ENCODE measurements at places on chromosomes 5 and 9. TPM values are rescaled to one million over a fixed set of nuclear protein-coding genes. Genes with fewer than 3 reads are reported as not detected.

DNA sequence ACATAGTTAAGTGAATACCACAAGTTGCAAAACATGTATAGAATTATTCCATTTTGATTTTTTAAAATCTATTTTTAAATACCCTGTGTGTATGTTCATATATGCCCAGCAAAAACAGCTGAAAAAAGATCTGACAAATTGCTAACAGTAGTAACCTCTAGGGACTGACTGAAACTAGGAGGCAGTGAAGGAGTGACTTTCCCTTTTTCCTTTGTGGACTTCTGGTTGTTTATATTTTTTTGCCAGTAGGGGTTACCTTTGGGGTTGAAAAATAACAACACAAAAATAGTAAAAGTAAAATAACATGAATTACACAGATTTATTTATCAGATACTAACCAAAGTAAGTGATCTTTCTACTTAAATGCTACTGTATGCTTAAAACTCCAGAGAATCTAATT, 2.9 kb downstream of the MEGF9 start:
- no peak for DNase-seq

DNA sequence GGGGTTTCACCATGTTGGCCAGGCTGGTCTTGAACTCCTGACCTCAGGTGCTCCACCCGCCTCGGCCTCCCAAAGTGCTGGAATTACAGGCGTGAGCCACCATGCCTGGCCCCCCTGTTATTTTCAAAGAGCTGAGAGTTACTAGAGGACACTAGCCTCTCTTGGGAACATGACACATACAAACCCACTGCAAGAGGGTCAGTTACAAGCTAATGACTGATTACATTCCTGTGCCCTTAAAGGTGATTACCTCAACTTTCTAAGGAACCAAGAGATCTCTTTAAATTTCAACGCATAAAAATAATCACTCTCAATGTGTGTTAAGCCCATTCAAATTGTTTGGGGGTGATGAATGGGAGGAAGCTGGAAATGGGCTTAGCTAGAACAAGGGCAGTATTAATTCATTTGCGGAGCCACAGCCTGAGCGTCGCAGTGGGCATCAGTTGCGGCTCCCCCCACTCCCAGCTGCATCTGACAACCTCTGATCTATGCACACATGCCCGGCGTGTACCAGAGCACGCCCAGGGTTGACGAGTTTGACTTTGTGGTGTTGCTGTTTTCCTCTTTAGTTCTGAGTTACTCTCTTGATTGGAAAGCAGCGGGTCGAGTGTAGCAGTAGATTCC, 146.9 kb downstream of the GOLPH3 start:
- DNase-seq = no peak

GRCh38 chr5:107253246-107253645, 417.5 kb downstream of the EFNA5 start:
- DNase-seq = peak; percentile 68

GRCh38 chr5:146540414-146540813, 24.4 kb upstream of the GPR151 start:
- DNase-seq = no peak

- DNase-seq = no peak
These were observed 114.5 kb downstream of the RXRA start for GRCh38 chr9:134440636-134441226.

DNA sequence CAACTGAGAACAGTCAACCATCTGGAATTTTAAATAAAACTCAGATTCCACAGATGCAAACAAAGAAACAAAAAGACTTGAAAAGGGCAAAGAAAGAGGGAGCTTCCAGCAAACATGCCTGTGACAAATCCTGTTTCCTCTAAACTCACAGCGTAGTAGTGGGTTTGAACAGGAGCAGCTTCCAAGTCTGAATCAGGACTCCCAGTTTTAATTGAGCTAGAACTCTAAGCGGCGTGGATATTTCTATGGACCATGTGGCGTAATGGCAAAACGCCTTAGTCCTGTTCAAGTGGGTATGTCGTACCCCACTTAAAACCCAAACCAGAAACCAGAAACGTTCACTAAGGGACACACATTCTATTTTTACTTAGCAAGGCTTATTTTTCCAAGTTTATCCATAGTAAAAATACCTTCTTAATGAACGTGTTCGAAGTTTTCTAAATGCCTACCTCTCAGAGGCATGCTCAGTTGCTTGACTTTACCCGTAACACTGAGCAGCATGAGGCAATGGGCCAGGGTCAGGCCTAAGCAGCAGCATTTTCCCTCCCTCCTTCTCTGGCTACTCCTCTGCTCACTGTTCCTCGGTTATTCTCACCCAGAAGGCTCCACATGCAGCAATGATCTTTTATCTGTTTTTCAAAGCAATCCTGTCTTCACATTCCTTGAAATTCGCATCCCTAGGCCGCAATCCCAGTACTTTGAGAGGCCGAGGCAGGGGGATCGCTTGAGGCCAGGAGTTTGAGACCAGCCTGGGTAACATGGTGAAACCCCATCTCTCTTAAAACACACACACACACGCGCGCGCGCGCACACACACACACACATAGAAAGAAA, 77.9 kb downstream of the FNBP1 start:
- DNase-seq = no peak

DNA sequence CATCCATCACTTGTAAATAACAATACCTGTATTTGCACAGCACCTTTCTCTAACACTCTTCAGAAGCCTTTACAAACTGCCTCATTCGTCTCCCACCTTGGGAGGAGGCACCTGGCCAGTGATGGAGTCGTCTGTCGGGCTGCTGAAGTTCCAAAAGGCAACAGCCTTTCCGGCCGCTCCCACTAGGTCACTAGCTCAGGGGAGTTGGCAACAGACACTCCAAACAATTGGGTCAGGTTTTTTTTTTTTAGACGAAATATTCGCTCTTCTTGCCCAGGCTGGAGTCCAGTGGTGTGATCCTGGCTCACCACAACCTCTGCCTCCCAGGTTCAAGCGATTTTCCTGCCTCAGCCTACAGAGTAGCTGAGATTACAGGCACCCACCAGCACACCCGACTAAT, 4.0 kb downstream of the DAP start:
- no peak for DNase-seq

- DNase-seq = no peak
These were observed 138.4 kb downstream of the DOCK8 start for GRCh38 chr9:353077-353476.

Gene LRRC19
- polyA plus RNA-seq = 14.0 TPM

Gene DMRT3
- 2.2 TPM for polyA plus RNA-seq

DNA sequence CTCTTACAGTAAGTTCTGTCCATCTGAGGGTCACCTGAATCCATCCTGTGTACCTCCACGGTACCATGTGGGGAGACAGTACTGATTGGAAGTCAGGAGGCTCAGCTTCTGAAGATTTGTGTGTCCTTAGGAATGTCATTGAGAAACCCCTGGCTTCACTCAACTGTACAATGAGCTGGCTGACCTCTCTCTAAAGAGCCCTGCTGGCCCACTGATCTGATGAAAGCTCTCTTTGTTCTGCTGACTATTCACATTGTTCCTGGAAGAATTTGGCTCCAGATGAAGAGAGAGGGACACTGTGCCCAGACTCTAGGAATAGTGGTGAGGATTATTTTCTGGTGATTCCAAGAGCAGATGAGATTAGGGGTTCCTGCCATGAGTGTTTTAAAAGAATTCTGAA, 141.2 kb downstream of the LURAP1L start:
- no peak for DNase-seq

GRCh38 chr9:113932906-113933584, 56.9 kb downstream of the ZNF618 start:
- DNase-seq = no peak

DNA sequence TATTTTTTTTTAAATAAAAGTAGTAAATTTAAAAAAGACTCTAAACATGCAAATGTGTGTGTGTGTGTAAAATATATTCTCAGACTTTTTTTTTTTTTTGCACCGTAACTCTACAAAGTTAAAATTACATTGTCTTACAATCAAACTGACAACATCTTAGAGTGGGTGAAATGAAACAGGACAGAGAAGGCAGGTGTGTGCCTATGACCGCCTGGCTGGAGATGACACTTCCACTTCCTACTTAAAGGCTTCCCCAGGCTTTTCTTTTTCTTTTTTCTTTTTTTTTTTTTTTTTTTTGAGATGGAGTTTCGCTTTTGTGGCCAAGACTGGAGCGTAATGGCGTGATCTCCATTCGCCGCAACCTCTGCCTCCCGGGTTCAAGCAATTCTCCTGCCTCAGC, 2.7 kb upstream of the AK1 start:
- DNase-seq = no peak

DNA sequence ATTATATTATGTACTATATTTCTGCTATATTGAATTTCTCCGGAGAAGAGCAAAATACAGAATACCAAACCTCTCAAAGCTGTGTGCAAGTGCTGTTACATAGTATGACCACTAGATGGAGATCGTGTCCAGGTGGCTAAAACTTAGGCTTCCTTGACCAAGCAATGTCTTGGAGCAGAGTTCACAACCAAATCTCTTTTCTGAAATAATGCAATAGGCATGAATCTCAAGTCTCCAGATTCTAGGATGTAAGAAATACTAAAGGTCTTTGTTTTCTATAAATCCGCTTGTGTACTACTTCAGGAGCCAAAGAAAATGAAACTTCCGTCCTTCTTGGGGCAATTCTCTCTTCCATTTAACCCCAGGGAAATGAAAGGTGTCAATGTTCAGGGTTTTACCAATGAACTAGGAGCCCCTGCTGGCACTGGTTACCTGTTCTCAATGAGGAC, 181.5 kb upstream of the RAI14 start:
- DNase-seq = peak; percentile 53

- DNase-seq = no peak
These were observed 22.9 kb downstream of the TGFBI start for GRCh38 chr5:136051486-136052220.

Gene TAS2R1
- not detected for polyA plus RNA-seq

Gene EXOSC3
- polyA plus RNA-seq = 42.0 TPM

DNA sequence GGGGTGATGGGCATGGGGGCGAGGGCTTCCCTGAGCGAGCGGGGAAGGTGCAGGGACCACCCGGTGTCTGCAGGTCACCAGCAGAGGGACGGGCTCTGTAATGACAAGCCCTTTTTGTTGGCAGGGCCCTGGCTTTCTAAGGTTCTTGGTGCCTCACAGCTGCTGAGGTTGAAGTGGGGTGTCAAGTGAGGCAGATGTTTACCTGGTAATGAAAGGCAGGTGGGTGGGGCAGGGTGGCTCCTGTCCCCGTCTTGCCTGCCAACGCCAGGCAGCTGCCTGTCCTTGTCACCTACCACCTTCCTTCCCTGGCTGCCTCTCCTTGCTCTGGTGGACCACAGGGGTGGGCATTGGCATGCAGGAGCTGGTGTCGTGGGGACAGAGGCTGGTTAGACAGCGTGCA, 41.0 kb upstream of the SEMA4D start:
- no peak for DNase-seq

Gene TMEM174
- polyA plus RNA-seq = 27.2 TPM

- DNase-seq = no peak
These were observed 34.1 kb upstream of the GDNF start for GRCh38 chr5:37873988-37874387.

DNA sequence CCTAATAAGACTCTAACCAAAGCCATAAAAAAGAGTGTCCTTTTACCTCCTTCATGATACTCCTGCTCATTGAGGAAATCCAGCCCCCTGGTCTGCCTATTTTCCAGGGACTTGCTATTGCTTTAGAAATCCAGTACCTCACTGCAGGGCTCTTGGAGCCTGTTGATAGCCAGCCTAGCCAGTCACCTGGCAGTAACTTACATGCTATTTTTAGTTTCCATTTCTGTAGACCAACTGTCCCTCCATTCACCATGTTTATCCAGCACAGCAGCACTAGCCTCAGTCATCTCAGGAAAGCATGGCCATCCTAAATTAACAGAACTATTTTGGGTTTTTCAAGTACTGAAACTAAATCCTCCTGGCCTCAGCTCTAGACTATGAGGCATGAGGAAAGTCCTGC, 91.5 kb upstream of the PHF24 start:
- DNase-seq = no peak

DNA sequence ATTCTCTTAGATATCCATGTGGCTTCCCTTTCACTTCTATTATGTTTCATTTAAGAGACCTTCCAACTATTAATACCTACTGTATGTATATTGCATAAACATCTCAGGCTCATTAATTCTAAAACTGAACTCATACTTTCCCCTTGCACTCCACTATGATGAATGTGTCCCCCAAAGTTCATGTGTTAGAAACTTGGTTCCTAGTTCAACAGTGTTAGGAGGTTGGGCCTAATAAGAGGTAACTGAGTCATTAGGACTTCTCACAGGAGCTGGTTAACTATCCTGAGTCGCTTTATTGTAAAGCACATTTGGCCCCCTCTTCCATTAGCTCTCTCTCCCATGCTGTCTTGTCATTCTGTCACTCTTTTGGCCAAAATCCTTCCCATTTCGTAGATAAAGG, 22.0 kb downstream of the ANKHD1 start:
- DNase-seq = no peak

- peak; percentile 71 for DNase-seq
These were observed 1.3 kb downstream of the FBXL7 start for GRCh38 chr5:15501091-15501791.

DNA sequence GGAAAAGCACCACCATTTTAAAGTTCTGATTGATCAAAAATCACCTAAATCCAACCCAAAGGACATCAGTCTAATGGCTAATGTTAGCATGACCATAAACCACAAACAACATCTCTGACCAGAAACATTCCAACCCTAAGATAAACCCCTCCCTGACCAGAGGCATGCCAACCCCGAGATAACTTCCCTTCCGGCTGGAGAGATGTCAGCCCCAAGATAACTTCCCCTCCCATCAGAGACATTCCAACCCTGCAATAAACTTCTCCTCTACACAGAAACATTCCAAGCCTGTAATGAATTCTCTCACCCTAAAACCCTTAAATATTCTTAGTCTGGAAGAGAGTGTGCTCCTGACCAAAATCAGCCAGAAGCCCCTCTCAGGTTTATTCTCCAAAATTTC, 364.3 kb downstream of the KCNN2 start:
- DNase-seq = no peak

DNA sequence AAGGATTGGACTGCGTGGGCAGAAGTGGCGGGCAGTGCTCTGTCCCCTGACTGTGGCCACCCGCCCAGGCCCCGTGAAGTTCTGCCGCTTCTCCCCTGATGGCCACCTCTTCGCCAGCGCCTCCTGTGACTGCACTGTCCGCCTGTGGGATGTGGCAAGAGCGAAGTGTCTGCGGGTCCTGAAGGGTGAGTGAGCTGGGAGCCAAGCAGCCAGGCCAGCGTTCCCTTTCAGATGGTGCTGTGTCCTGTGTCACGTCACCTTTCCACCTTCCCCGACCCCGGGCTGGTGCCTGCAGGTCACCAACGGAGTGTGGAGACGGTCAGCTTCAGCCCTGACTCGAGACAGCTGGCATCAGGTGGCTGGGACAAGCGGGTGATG, 2.3 kb downstream of the WDR38 start:
- DNase-seq = no peak

GRCh38 chr5:138752951-138753793, at the start of gene CTNNA1:
Gene CTNNA1, plus strand, starts transcription at chr5:138753425. Its CDS starts 28,500 bp downstream, at chr5:138781925.
- DNase-seq = peak; percentile 74

- DNase-seq = no peak
These were observed 8.2 kb downstream of the SQSTM1 start for GRCh38 chr5:179828756-179829421.

Gene IL5
- not detected for polyA plus RNA-seq
